ENCODE measurements at places on chromosomes 7 and 10. TPM values are rescaled to one million over a fixed set of nuclear protein-coding genes. Genes with fewer than 3 reads are reported as not detected.

GRCh38 chr7:87574630-87575029 is 26.1 kb downstream of the ABCB1 start:
- DNase-seq: no peak

CLEC2L gene
- total RNA-seq: 1.3 TPM

DNA sequence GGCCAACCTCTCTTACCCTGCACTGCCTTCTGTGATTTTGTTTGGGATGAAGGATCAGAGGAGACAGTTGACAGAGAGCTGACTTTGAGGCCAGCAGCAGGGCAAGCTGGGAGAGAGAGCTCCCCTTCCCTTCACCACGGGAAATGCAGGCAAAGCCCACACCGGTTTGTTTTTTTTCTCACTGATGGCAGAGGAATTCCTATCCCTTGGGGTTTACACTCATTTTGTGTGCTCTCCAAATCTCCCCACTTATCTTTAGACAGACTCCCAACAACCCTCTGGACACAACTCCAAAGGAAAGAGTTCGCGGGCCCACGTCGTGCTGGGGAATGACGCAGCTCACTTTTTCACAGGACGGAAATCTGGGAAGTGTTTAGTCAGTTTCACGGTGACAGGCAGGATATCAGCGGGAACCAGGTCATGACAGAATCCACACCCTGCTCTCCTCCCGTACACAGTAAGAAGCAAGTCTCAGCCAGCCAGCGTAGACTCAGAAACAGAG is 68.3 kb upstream of the FAM171A1 start:
- peak; percentile 60 for DNase-seq

DNA sequence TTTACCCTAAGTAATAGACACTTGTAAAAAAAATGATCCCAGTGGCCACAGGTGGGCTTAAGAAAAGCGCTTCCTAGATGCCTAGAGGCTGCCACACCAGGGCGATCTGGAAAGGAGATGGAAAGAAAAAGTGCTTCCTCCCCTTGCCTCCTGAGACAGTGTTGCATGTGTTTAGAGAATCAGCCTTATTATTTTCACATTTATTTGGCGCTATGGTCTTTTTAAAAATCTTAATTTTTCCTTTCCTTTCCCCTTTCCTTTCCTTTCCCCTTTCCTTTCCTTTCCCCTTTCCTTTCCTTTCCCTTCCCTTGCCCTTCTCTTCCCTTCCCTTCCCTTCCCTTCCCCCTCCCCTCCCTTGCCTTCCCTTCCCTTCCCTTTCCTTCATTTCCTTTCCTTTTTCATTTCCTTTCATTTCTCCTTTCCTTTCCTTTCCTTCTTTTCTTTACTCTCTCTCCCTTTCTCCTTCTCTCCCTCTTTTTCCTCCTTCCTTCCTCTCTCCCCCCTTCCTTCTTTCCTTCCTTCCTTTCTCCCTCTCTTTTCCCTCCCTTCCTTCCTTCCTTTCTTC is 7.1 kb upstream of the MKX start:
- DNase-seq: no peak

DNA sequence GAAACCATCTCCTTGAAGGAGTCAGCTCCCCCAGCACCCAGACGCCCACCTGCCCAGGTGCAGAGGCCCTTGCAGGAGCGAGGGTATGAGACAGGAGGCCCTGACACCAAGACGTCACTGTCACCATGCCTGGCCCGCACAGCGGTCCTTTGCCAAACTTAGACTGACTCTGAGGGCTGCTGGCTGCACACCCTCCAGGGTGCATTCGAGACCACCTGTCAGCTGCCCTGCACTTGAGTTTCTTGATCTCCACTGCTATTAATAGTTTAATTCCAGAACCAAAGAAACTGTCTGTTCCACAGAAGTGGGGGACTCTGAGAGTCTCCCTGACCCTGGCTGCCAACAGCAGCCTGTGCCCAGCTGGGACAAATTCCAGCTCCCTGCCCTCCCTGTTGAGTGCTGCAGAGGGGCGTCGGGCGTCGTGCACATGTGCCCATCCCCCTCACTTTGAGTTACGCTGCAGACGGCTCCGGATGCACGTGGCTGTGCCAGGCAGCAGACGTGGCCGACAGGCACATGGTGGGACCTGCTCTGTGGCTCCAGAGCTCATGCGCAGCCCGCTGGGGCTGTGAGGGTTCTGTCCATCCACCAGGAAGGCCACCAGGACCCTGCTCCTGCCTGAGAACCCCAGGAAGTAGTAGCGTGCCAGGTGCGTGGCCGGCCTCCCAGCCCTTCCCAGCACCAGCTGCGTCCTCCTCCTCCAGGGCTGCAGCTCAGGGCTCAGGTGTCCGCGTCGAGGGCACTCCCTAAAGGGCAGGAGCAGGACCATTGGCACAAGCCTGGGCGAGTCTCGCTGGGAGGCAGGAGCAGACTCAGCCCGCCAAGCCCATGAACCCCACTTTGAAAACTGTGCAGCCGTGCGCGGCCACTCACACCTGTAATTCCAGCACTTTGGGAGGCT is 24.8 kb downstream of the ELFN1 start:
- peak; percentile 69 for DNase-seq

GRCh38 chr10:99958302-99958701 is 51.4 kb downstream of the DNMBP start:
- DNase-seq: peak; percentile 59

CDNF gene
- 1.8 TPM for total RNA-seq

GRCh38 chr10:15374156-15374555 is 3.1 kb upstream of the FAM171A1 start:
- DNase-seq: no peak

- DNase-seq: no peak
These were observed 199.0 kb upstream of the C7orf33 start for GRCh38 chr7:148391591-148391990.

CCDC6 gene
- total RNA-seq: 18.4 TPM

- peak; percentile 46 for DNase-seq
These were observed 384.2 kb upstream of the LRGUK start for GRCh38 chr7:133742709-133743538.

DNA sequence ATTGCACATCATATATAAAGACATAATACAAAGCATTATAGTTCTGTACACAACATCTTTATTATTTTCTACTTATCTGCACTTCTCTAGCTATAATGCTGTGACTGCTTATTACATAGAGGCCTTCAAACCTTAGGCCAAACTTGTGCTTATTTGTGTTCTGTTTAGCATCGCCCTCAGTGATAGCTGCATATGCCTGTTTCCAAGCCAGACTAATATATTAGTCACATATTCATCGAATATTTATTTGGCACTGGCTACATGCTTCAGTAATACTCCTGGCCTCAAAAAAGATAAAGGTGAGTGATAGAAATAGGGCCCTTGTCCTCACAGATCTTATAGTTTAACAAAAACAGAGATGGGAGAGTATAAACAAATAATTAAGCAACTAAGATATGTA is 30.2 kb upstream of the SEMA3D start:
- no peak for DNase-seq

DNA sequence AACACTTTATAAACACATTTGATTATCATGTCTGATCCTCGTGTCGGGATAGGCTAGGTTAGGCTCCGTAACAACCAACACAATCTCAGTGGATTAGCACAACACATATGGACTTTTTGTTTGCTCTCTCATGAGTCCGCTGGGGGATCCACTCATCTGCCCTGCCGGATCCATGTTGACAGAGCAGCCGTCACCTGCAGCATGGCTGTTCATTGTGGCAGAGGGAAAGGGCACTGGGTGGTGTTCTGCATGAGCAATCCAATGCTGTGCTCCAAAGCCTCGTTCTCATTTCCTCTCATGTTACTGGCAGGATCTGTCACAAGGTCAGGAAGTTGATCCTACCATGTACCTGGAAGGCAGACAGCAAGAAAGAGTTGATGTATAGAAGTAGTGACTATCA is 62.5 kb upstream of the RAPGEF5 start:
- no peak for DNase-seq

- DNase-seq: peak; percentile 30
These were observed 1250.6 kb downstream of the GATA3 start for GRCh38 chr10:9305018-9305655.

RSBN1L gene
- 19.3 TPM for total RNA-seq

- DNase-seq: no peak
These were observed 16.3 kb upstream of the CRYGN start for GRCh38 chr7:151456276-151456675.

DNA sequence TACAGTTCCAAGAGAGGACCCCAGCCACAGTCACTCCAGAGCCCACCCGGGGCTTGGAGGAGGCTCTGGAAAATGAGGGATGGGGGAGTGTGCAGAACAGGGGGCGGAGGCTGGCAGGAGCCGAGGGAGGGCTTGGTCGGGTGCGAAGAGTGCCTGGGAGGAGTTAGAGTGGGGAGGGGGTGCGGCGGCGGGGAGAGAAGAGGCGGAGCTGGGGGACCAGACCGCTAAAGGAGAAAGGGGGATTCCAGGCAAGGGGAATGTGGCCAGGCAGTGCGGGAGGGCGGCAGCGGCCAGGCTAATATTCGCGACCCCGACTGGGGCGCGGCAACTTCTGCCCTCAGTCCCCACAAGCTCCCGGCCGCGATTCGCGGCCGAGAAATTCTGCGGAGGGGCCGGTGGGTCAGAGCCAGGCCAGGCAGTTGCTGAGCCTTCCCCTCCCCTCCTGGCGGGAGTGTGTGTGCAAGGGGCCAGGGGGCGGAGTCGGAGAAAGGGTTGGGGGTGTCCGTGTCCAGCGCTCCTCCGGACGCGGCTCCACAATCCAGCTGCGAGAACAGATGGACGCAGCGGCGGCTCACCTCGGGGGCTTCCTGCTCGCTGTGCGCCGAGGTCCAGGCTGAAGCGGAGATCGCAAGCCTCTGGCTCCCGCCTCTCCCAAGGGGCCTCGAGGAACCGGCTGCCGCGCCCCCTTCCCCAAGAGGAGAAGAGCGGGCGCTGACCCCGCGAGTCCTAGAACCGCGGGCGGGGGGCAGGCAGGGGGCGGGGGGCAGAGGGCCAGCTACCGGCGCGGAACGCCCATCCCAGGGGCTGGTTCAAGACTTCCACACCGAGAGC is 612 bp upstream of the SLC18A3 start:
- DNase-seq: peak; percentile 20

OR13A1 gene
- not detected for total RNA-seq

DNA sequence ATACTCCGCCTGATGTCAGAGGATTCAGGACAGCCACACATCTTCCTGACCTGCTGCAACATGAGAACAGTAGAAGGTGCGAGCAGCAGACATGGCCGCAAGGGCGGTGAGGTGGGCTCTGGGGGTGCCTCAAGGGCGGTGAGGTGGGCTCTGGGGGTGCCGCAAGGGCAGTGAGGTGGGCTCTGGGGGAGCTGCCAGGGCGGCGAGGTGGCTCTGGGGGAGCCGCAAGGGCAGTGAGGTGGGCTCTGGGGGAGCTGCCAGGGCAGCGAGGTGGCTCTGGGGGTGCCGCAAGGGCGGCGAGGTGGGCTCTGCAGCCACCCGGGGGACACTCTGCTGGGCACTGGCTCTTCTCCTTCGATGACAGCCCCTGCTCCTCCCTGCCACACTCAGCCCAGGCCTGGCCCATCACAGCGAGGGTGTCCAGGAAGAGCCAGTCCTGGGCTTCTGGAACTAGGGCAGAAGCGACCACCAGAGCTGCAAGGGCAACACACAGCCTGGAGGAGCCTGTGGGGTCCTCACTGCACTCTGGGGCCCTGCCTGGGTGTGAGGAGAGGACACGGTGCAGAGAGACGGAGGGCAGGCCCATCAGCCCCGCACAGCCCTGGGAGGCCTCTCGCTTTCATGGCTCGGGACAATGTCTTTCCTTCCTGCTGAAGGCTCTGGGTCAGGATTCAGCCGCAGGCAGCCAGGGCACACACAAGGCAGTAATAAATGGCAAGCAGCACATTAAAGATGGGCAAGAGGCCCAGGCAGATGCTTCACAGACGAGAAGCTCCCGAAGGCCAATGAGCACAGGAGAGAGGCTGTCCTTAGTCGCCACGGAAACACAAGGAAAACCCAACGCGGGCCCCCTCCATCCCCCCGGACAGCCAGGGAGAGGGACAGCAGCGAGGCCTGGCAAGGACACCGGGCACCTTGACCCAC is 42.5 kb downstream of the STK32C start:
- DNase-seq: peak; percentile 73

DGKB gene
- total RNA-seq: 1.4 TPM

DNA sequence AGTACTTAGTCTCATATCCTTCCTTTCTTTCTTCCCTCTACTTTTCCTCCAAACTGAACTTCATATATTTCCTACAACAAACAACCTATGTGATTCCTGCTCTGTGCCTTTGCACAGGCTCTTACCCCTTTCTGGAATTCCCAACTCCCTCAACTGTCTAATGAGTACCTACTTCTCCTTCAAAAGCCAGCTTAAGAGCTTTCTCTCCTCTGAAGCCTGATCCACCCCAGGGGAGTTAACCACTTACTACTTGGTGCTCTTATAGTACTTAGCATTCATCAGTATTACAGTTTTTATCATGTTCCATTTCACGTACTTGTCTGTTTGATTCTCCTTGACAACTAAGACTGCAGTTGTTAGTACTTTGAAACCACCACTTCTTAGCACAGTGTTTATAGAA is 246.1 kb downstream of the LRRTM3 start:
- DNase-seq: no peak

GRCh38 chr7:19117870-19118608 is 603 bp upstream of the TWIST1 start:
- DNase-seq: peak; percentile 48

TMEM178B gene
- 0.62 TPM for total RNA-seq

DNA sequence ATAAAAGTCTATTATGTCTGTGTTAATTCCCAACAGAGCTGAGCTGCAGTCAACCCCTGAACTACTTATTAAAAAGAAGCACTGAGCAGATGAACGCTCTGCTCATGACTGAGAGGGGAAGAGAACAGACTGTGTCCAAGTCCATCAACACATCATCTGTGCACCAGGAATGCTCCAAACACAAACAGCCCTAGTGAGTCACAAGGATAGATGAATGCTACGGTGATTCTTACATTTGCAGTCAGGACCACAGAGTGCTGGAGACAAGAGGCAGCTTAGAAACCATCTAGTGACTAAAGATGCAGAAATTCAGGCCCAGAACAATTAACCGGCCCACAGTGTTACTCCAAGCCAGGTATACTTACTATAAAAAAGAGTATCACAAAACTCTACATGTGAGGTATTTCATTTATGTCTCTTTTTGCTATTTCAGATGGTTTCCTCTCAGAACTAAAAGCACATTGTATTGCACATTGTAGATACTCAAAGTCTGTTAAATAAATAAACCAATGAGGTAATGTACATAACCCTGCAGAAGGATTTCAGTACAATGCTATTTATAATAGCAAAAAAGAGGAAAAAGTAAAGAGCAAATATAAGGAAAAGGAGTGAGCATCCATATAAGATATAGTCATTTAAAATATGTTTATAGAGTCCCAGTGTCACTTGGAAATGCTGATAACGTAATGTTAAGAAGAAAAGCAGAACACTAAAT is 159.2 kb downstream of the KCNMA1 start:
- no peak for DNase-seq

GRCh38 chr10:88592381-88592780 is 5.8 kb downstream of the LIPJ start:
- no peak for DNase-seq

DNA sequence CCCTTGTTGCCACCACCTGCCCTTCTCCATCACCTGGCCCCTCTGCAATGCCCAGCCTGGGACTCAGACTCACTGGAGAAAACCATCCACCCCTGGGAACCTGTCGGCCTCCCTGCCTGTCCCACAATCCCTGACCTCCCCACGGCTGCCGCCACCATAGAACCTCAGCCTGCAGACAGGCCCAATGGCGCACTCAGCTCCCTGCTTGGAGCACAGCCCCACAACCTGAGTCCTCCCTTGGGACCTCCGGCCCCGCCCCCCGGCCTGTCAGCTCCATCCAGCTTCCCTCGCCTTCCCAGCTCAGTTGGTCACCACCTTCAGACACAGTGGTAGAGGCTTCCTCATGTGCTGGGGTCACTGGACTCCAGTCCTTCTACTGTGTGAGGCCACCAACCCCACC is 41.1 kb downstream of the PARP12 start:
- DNase-seq: no peak
